ENCODE measurements at places on chromosomes 3 and 15. TPM values are rescaled to one million over a fixed set of nuclear protein-coding genes. Genes with fewer than 3 reads are reported as not detected.

KATNBL1 gene
- polyA plus RNA-seq = 40.0 TPM

HTR3E gene
- polyA plus RNA-seq = not detected

PLA2G4E gene
- polyA plus RNA-seq = not detected

ARPIN gene
- 20.2 TPM for polyA plus RNA-seq

PLA2G4D gene
- not detected for polyA plus RNA-seq

IMPG2 gene
- 0.03 TPM for polyA plus RNA-seq

SLC12A1 gene
- polyA plus RNA-seq = not detected

SMAD3 gene
- polyA plus RNA-seq = 106 TPM

AGBL1 gene
- polyA plus RNA-seq = not detected

CHRD gene
- polyA plus RNA-seq = 0.13 TPM

CFAP91 gene
- 0.52 TPM for polyA plus RNA-seq

TRH gene
- polyA plus RNA-seq = not detected

SLC7A14 gene
- polyA plus RNA-seq = not detected

CCDC71 gene
- 9.6 TPM for polyA plus RNA-seq

RBP2 gene
- not detected for polyA plus RNA-seq

PLCB2 gene
- 0.38 TPM for polyA plus RNA-seq

PLA1A gene
- polyA plus RNA-seq = 0.12 TPM

LMCD1 gene
- 73.2 TPM for polyA plus RNA-seq

CCNB2 gene
- polyA plus RNA-seq = 96.4 TPM

SLC25A26 gene
- polyA plus RNA-seq = 12.7 TPM

Measured in A549 (cell line).